ENCODE measurements at places on chromosomes 16 and 17.

DNA sequence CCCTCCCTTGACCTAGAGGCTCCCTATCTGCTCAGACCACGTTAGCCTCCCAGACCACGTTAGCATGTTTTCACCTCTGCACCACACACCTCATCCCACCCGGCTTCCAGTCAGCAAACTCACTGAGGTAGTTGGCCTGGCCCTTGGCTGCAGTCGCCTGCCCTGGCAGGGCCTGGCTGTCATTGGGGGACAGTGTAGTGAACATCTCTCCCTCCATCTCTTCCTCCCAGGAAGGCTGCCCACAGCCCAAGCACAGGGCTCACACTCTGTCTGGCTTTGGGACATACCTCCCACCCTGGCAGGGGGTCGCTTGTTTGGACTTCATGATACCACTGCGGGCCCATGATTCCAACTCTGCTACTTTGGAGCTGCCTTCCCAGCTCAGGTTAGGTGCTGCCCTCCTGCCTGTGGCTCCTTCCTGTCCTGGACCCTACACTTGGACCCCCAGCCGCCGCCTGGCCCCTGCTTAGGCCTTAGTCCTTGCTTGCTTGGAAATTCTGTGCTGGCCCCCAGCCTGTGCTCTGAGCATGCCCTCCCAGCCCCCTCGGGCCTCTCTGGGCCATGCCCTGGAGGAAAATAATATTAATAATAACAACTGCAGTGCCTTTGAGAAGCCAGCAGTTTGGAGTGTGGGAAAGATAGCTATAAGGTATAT, 167.7 kb downstream of the COPRS start:
- no peak for DNase-seq

DNA sequence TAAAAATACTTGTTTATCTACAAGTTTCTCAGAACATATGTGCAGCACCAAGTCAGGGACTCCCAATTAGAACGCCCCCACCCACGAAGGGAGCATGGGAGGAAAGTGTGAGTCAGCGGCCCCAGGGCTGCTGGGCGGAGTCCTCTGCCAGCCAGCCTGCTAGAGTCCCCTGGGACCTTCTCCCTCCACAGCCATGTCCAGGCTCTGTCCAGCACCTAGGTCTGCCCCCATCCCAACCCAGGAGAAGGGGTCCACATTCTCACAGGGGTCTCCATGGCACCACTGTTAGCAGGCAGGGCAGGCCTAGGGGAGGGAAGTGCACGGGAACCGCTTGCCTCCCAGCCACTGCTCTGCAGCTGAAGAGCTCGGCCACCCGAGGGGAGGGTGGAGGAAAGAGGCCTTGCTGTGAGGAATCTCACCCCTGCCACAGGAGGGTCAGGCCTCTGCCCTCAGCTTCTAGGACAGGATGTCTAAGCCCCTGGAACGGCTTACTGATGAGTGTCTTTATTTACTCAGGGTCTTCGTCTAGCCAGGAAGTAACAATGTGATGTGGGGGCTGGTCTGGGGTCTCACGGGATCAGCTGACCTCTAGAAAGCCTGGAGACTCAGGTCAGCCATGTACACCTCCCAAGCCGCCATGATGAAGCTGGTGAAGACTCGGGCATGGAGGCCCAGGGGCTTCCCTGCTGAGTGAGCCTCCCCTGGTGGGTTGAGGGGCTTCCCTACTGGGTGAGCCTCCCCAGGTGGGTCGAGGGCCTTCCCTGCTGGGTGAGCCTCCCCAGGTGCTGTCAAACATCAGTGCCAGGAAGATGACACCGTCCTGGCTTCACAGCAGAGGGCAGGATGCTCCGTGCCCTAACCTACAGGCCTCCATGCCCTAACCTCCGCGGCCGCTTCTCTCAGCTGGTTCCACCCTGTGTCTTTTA, 190.3 kb downstream of the RBFOX3 start:
- no peak for DNase-seq

GRCh38 chr17:81239714-81240555, 817 bp downstream of the NDUFAF8 start:
- DNase-seq: no peak

DNA sequence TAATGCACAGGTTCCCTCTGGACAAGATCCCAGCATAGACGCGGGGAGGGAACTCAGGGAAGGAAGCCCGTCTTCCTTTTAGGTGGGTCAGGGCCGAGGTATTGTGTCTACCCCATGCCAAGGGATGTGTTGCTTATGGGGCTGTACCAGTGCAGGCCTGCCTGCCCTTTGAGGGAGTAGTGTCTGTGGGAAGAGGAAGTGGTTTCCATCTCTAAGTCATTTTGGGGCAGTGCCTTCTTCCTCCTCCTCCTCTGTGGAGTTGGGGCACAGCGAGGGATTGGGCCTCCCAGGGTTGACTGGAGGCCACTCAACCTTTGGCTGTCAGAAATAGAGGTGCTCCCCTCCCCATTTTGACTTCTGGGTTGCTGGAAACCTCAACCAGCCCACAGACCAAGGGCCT, 26.5 kb downstream of the GJD3 start:
- no peak for DNase-seq

GRCh38 chr17:44362949-44363612, 572 bp downstream of the FAM171A2 start:
- peak; percentile 62 for DNase-seq

Measured in lung (tissue), 17 donors.